ENCODE measurements at places on chromosomes 4 and X. TPM values are rescaled to one million over a fixed set of nuclear protein-coding genes. Genes with fewer than 3 reads are reported as not detected.

DNA sequence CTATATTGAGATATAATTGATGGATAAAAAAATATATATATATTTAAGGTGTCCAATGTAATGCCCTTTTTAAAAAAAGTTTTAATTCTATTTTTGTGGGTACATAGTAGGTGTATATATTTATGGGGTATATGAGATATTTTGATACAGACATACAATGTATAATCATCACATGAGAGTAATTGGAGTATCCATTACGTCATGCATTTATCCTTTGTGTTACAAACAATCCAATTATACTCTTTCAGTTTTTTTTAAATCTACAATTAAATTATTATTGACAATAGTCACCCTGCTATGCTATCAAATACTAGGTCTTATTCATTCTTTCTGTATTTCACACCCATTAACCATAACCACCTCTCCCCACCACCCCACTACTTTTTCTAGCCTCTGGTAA, 66.3 kb upstream of the DIPK2B start:
- no peak for ATAC-seq

GRIA3 gene
- total RNA-seq: 1.5 TPM

DNA sequence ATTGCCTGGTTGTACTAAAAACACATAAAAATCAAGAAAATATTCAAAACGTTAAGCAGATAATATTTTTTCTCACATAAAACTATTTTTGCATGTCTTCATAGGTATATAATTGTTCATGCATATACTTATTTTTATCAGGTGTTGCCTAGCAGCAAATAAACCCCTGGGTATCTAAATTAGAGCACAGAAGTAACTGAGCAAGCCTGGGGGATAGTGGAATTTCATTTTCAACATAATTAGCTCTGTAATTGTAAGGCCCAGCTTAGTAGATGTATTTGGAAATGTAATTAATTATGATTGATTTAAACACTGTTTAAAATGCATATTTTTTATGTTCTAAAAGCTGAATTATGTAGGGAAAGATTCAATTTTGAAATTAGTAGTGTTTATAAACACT, 82.9 kb downstream of the ANKRD50 start:
- no peak for ATAC-seq

UBE2A gene
- 38.6 TPM for total RNA-seq

PASD1 gene
- not detected for total RNA-seq

DNA sequence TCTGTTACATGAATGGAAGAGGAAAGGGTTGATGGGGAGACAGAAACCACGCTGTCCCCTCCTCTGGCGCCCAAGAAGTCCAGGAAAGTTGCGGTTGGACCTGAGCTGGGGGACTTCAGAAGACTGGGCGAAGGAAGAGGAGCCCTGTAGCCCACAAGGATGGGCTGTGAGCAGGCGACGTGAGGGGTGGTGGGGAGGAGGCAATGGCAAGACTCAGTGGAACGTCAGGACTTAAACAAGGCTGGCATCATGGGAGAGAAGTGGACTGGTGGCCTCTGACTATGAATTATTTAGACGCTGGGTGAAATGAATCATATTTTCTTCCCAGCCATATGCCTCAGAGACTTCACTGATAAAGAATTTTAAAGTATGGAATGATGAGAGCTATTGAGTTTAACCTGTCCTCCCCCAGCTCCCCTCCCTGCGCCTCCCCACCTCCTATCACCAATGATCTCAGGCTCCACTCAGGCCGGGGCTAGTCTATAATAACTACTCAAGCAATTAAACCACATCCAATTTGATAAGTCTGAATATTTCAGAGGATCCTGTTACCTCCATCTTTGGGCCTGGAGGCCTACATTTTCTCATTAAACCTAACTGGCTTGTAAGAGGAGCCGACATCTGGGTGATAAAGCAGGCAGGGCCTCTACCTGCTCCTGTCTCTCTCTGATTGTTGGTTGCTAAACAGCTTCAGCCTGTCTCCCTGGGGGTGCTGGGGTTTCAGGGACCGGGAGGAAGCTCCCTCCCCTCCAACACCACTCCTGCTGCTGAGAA, 63.6 kb downstream of the SMIM20 start:
- ATAC-seq: no peak

GRCh38 chrX:130416785-130417184, 15.0 kb downstream of the RBMX2 start:
- no peak for ATAC-seq

TRIM60 gene
- total RNA-seq: not detected

GRCh38 chrX:10117864-10118377, 38.9 kb upstream of the CLCN4 start:
- ATAC-seq: no peak

DNA sequence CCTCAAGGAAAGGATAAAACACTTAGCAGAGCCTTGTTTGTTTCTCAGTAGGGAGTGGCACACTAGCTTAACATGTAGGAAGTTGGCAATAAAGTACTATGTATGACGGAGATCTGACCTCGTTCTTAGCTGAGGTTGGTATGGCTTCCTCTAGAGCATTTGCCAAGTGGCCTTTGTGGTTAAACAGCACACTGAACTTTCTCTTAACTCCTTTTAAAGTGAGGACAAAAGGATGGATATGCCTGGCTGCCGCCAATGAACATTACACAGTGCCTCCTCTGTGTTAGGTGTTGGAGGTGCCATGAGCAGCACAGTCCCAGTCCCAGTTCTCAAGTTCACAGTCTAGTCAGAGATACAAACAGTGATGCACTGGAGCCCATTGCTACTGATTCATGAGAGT, 54.4 kb downstream of the VGLL1 start:
- no peak for ATAC-seq

RASSF6 gene
- 0.31 TPM for total RNA-seq

MAGEB1 gene
- total RNA-seq: not detected

GRCh38 chr4:170675568-170676262, 586.0 kb upstream of the AADAT start:
- ATAC-seq: no peak

DNA sequence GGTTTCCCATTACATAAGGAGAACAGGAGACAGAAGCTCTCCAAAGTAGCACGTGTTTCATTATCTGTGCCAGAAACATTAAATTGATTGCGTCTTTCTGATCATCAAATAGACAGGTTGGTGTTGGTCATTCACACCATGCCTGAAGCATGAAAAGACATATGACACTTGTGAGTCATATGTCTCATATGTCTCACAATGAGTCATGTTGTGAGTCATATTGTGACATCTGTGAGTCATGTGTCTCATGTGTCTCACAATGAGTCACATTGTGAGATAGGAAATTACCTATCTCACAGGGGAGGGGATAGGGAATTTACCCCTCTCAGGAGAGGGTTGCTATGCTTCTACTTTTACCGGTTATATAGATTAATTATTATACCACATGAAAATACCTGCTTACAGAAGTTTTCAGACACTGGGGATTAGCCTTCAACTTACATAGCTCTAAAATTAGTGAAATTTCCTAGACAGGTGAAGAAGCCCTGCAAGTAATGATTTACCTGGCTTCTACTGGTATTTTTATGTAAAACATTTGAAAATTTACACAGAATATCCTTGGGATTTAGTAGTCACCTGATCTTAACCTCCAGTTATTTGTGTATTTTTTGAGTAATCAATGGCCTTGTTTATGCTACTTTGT, 80.8 kb downstream of the NPFFR2 start:
- ATAC-seq: no peak

ZFP92 gene
- total RNA-seq: 2.0 TPM

KDM6A gene
- total RNA-seq: 19.9 TPM

GRCh38 chr4:8434251-8435073, 6.1 kb downstream of the ACOX3 start:
- ATAC-seq: no peak

- peak; percentile 39 for ATAC-seq
Observed at GRCh38 chr4:72505314-72505744, 63.7 kb downstream of the ADAMTS3 start.

TMPRSS11D gene
- 17.6 TPM for total RNA-seq

GRCh38 chr4:103996637-103997036, 276.9 kb upstream of the TACR3 start:
- ATAC-seq: no peak

DNA sequence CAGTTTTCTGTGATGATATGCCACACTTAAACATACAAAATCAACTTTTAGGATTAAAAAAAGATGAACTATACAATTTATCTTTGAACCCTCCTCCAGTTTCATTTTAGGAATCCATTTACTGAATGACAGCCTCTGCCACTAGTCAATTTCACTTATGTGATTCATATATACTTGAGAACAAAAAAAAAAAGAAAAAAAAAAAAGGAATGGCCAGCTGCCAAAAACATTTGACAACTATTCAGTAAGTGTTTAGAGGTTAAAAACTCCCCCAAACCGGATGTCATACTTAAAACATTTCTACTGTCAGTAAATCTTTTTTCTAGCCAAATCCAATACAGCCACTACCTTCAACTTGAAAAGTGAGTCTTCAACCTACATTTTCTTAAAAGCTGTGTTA, 266.7 kb upstream of the MAGEB2 start:
- ATAC-seq: no peak

- ATAC-seq: no peak
Observed at GRCh38 chr4:21692241-21692640, 256.3 kb downstream of the KCNIP4 start.

DNA sequence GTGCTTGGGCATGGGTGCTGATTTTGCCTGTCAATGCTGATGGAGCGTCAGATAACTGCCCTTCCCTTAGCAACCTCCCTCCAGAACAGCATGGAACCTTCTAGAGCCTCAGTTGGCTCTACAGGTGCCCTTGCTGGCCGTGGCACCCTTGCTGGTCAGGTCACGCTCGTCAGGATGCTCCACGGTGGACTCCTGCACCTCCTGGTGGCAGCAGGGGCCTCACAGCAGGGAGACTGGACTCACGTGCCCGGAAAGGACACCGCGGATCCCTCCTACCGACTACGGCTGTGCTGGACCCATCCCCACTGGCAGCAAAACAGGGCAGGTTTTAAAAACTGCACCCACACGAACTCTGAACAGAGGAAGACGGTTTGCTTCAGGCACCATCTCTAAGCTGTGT, 82.1 kb upstream of the AFAP1 start:
- ATAC-seq: no peak

- no peak for ATAC-seq
Observed at GRCh38 chrX:108511721-108512120, 72.1 kb downstream of the COL4A5 start.

GRCh38 chr4:22427675-22428074, 88.2 kb downstream of the ADGRA3 start:
- ATAC-seq: no peak

MAGEC2 gene
- not detected for total RNA-seq

GRCh38 chr4:127606823-127607222, 25.9 kb upstream of the INTU start:
- ATAC-seq: no peak

- ATAC-seq: peak; percentile 23
Observed at GRCh38 chrX:40154853-40155588, 57.3 kb upstream of the BCOR start.

DNA sequence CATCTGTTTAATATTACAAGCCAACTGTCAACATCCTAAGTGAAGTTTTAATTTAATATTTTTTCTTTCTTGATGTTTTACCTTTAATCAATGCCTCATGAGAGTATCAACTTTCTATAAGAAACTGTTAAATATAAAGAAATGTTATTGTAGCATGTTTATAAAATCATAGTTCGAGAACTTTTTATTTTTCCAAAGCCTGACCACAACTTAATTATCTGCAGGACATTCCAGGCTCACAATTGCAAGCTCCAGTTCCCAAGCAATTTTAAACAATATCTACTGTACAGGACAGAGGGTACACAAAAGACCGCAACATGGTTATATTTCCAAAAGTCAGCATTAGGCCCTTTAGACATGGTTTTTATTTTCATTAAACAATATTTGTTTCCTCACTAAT, 20.1 kb downstream of the STX18 start:
- ATAC-seq: no peak

IQSEC2 gene
- 25.7 TPM for total RNA-seq
